Choroid plexus epithelial cell (primary cell): ENCODE measurements at places on chromosomes 13 and 19.
A peak's percentile ranks its signal among the peaks of the same experiment; 100 is the strongest.

DNA sequence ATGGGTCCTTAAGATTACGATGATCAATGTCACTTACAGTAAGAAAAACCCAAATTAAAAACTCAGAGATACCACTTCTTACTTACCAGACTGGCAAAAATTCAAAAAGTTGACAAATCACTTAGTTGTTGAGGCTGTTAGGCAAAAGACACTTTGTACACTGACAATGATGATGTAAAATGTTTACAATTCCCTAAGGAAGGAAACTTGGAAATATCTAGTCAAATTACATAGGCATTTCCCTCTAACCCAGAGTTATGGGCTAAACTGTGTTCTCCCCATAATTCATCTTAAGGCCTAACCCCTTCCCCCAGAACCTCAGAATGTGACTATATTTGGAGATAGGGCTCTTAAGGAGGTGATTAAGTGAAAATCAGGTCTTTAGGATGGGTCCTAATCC, 12.0 kb downstream of the TGDS start:
- DNase-seq, result no peak

DNA sequence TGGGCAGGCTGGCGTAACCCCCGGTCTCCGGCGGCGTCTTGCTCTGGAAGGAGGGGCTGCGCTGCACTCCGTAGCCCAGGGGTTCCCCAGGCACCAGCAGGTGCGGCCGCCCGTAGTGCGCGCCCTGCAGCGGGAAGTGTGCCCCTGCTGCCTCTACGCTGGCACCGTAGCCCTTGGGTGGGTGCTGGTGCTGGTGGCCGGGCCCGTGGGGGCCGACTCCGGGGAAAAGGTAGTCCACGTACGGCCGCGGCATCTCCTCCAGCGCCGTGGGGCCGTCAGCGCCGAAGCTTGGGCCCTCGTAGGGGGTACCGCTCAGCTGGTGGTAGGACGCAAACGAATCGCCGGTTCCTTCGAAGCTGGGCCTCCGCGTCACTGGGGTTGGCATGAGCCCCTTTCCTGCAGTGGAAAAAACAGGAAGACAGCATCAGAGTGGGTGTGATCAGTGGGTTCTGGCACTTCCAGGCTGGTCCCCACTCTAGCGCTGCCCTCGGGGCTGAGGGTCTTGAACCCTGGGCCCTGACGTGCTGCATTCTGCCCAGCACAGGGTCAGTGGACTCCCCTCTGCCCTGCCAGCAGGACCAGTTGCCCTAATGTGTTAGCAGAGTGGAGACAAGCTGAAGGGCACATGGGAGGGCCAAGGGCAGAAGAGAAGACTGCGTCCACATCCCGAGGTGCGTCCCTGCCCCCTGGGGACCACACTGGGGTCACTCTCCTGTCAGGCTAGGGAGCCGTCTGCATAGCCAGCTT, 72.3 kb downstream of the LATS2 start:
- DNase-seq, result no peak

DNA sequence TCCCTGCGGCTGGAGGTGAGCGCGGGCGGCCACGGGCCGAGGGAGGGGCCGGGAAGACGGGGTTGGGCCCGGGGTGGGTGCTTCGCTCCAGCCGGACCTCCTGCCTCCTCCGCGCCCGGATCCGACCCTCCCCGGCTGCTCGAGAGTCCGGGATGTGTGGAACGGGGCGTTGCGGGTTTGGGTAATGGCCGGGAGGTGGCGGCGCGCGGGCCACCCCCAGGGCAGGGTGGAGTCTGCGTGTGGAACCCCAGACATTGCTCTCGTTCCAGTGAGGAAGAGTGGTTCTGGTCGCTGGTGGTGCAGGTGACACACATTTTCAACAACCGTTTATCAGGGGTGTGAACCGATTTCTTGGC, 38.8 kb downstream of the ARHGEF7 start:
- DNase-seq, result no peak

DNA sequence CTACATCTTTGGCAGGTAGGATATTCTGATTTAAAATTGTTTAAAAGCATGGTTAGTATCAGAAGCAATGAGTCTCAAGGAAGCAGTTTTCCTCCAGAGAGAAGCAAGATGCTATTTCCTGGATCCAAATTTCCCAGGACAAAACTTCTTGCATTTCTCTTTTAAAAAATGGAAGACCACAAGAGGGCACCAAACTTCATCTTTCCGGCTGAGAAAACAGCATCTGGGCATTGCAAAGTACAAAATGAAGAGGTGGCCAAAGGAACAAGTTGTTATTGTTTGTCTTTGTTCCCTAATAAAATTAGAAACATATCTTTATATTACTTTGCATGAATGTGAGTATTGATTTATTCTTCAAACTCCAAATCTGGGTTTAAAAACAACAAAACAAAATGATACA, 60.0 kb upstream of the LRCH1 start:
- DNase-seq, result peak; percentile 71

DNA sequence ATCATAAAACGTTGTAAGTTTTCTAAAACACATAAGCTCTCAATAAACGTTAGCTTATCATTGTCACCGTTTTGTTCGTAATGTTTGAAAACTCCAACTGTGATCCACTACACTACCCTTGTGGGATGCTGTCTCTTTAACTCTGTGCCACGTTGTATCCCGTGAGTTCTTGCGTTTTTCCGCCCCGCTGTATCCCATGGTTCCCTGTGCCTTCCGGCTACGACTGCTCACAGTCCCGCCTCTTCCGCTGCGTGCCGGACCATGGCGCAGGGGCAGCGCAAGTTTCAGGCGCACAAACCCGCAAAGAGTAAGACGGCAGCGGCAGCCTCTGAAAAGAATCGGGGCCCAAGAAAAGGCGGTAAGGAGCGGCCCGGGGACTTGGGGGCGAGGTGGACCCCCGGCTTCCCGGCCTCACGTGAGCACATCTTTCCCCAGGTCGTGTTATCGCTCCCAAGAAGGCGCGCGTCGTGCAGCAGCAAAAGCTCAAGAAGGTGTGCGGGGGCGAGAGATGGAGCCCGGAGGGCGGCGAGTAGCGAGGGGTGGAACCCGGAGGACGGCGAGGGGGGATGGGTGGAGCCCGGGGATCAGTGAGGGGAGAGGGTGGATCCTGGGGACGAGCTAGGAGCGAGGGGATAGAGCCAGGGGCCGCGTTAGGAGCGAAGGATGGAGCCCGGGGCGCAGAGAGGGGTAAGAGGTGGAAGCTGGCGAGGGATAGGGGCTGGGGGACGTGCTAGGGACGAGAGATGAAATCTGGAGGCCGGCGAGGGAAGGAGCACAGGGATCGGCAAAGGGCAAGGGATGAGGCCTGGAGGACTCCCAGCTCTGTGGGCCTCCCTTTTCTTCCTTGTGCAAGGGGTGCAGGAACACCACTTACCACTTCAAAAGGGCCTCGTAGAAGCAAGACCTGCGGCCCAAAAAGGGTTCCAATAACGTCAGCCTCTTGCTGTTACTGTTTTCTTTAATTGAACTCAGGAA, at the start of gene C19orf53:
C19orf53 (plus strand) TSS at position 240 of the 975 bp plus-strand sequence; CDS start at position 262, 22 bp downstream.
- DNase-seq, result peak; percentile 96

DNA sequence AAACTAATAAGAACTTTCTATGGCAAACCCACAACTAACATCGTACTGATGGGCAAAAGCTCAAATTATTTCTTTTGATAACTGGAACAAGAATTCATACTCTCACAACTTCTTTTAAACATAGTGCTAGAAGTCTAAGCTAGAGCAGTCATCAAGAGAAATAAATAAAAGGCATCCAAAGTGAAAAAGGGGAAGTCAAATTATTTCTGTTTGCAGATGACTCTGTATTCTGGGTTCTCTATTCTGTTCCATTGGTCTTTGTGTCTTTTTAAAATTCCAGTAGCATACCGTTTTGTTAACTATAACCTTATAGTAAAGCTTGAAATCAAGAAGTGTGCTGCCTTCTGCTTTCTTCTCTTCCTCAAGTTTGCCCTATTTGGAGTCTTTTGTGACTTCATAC, 1215.9 kb downstream of the UQCRFS1 start:
- no peak for DNase-seq

- peak; percentile 5 for DNase-seq
Measured at GRCh38 chr13:86729206-86729605, 930.0 kb upstream of the SLITRK6 start.

DNA sequence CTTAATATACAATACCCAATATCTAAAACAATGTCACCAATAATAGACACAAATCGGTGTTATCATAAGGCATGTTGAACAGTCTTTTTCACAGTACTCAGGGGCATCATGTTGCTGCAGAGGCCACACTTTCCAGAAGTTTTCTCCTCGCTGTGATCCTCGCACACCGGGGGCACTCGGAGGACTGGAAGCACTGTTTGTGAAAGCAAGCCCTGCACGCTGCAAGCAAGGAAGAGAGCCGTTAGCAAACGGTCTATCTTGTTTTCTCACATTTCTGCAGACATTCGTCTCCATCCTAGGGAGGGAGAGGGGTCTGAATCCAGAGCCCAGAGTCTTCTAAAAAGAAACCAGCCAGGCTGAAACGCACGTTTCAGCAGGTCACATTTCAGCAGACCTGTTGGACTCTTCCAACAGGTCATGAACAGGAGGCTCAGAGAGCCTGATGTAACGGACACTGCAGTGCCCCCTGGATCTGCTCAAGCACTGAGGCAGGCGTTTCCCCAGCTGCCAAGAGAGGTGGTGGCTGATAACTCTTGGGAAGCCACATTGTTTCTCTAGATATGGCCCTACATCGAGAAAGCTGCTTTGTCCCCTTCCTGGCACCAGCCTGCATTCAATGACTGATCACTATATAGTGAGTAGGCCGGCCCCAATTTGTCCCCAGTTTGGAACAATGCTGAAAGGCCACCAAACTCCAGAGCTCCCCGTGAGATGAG, 43.6 kb downstream of the RUBCNL start:
- DNase-seq, result no peak

GRCh38 chr13:103222683-103223082, 156.5 kb upstream of the SLC10A2 start:
- DNase-seq, result no peak

GRCh38 chr19:42286349-42287016, 15.4 kb upstream of the PRR19 start:
- DNase-seq, result peak; percentile 65

- DNase-seq, result no peak
Measured at GRCh38 chr19:35246466-35247092, 2.2 kb upstream of the LSR start.

DNA sequence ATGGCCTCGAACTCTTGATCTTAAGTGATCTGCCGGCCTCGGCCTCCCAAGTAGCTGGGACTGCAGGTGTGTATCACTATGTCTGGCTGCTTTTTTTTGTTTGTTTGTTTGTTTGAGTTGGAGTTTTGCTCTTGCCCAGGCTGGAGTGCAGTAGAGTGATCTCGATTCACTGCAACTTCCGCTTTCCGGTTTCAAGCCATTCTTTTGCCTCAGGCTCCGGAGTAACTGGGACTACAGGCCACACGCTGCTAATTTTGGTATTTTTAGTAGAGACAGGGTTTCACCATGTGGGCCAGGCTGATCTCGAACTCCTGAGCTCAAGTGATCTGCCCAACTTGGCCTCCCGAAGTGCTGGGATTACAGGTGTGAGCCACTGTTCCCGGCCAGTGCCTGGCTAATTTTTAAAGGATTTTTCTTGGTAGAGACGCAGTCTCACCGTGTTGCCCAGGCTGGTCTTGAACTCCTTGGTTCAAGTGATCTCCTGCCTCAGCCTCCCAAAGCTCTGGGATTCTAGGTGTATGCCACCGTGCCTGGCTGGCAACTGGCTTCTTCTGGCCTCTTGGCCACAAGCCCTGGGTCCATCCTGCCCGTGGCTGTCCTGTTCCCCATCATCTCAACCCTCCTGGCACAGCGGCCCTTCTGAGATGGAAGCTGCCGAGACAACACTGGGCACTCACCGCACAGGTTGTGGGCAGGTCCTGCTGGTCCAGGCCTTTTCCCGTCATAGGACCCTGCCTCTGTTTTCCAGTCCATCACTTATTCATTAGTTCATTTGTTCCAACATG, 11.5 kb downstream of the TECR start:
- DNase-seq, result no peak

GRCh38 chr13:53460796-53461195, 432.2 kb downstream of the OLFM4 start:
- no peak for DNase-seq

- DNase-seq, result no peak
Measured at GRCh38 chr13:110158226-110158625, 148.7 kb downstream of the COL4A1 start.

DNA sequence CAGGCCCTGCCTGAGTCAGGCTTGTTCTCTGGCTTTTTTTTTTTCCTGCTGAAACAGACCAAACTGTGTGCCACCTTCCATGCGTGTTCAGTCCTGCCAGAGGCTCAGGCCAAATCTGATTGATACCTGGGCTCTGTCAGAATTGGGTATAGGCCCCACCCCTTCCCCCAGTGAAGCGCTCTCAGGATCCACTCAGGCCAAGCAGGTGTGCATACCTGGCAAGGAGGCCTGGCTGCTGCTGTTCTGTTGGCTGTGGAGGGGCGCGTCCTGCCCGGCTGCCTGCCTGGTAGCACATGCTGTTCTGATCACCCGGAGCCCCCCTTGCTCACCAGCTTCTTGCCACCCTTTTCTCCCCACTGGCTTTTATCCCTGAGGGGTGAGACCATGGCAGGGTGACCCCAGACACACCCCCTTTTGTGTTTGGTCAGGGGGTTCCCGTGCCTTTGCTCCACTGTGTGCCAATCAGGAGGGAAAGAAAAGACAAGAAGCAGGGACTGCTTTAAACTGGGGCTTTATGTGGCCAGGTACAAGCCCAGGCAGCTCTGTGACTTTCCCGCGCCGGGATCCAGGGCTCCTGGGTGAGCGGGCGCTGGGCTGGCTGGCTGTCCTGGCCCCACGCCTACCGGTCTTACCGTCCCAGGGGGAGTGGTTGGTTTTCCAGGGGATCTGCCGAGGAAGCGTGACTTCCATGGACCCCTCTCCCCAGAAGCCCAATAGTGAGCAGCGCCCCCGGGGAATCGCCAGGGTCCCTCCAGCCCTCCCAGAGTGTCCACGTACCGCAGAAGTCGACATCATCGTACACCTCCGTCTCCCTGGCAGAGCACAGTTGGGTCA, 12.7 kb downstream of the PRAM1 start:
- DNase-seq, result no peak

- peak; percentile 3 for DNase-seq
Measured at GRCh38 chr19:21483589-21484170, 21.7 kb upstream of the ZNF429 start.

DNA sequence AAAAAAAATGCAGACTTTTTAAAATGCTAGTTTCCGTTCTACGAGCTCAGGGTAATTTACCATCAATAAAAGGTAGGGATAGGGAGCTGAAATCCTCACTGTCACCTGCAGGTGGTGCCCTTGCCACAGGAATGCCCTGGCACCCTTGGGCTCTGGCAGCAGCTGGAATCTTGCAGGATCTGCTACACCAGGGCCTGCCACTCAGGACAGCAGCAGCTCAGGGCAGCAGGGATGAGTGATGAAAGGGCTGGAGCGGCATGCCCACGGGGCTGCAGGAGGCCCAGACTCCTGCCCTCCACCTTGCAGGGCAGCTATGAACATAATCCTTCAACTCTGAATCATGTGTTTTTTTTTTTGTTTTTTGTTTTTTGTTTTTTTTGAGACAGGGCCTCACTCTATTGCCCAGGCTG, 54.0 kb downstream of the GNG7 start:
- DNase-seq, result peak; percentile 87
